ENCODE measurements at places on chromosomes 12 and 14.

DNA sequence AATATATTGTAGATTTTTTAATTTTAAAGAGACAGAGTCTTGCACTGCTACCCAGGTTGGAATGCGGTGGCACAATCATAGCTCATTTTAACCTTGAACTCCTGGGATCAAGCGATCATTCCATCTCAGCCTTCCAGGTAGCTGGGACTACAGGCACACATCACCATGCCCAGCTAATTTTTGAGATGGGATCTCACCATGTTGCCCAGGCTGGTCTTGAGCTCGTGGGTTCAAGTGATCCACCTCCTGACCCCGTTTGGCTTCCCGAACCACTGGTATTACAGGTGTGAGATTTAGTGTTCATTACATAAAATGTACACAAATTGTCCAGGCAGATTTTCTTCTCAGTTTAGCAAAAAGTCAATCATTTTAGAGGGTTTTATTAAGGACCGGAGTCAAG lies 13.6 kb downstream of the SNX6 start:
- DNase-seq = no peak

- no peak for DNase-seq
Measured at GRCh38 chr12:32921397-32921796, 24.8 kb upstream of the PKP2 start.

- DNase-seq = no peak
Measured at GRCh38 chr12:54389134-54389508, 4.6 kb upstream of the ZNF385A start.

DNA sequence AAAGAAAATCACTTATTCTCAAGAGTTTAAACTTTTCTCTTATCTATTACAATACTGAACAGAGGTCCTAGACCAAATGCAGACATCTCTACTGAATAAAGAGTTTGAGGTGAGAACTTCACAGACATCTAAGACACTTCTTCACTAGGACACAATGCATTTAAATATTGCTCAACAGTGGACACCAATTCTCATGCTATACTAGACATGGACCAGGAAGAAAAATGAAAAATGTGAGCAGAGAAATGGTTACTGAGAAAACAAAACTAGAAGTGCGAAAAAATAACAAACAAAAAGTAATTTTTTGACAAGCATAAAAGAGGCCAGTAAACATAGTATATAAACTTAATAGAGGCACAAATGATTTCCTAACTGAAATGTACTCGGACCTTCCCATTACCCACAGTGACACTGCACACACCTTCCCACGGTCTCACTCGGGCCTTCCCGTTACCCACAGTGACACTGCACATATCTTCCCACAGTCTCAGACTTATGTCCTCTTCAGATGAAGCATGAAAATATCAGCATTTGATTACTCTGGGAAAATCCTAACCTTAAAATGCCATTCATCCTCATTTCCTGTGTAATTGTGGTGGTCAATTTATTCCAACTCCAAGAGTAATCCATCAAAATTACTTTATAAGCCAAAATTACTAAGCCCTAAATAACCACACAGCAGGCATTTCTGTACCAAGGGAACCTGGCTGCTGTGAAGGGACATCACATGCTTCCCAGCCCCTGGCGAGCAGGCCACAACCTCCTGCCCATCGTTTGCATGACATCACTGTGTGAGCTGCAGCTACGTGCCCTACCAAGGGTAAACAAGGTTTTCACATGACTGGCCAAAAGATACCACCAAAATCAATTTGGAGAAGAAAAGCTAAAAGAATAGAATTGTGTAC lies 6.4 kb downstream of the SLC15A4 start:
- no peak for DNase-seq

- no peak for DNase-seq
Measured at GRCh38 chr12:74105434-74105833, 432.2 kb upstream of the ATXN7L3B start.

GRCh38 chr12:6303071-6303470 lies 7.4 kb upstream of the PLEKHG6 start:
- no peak for DNase-seq

DNA sequence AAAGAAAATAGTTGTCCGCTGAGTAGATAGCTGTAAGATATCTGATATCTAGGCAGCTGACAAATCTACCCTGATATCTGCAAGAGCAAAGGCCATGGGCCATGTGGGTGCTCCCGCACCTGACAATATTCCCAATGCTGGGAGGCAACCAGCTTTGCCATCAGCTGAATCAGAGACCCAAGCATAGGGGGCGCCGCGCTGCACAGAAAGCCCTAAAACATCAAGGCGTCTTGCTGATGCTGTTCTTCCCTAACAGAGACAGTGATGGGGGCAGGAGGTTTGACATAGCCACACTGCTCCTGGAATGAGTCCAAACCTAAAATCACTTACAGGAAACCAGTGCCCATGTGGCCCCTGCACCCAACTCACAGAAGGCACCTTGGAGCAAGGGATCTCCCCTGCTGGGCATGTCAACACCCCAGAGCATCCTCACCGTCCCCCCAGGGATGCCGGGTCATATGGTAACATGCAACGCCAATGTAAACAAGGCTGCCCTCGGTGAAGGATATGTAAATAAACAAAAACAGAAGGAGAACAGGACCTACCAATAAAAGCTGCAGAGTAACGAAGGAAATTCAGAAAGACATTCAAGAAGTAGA lies 199.5 kb downstream of the TMEM132D start:
- no peak for DNase-seq

DNA sequence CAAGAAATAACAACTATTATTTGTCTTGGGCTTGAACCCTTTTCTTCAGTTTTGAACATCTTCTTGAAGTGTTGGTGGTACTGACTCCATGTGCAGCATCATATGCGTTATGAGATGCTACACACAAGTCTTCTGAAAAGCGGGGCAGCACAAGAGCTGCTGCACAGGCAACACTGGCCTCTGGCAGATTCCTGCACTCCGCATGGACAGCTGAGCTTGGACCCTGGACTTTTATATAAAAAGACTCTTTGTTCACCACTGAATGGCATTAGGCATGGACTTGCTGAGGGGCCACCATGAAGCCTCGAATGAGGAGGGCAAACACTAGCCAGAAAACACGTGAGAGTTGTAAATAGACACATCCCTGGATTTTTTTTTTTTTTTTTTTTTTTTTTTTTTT lies 210.8 kb upstream of the NPAS3 start:
- no peak for DNase-seq

GRCh38 chr12:129966146-129966995 lies 62.5 kb upstream of the TMEM132D start:
- DNase-seq = no peak

GRCh38 chr14:80381807-80382363 lies 170.6 kb upstream of the DIO2 start:
- no peak for DNase-seq

- no peak for DNase-seq
Measured at GRCh38 chr14:54594537-54594936, 27.6 kb downstream of the SAMD4A start.

- DNase-seq = no peak
Measured at GRCh38 chr14:87613881-87614280, 379.1 kb downstream of the GALC start.

GRCh38 chr12:124844411-124845397 lies 19.0 kb downstream of the SCARB1 start:
- DNase-seq = no peak

- no peak for DNase-seq
Measured at GRCh38 chr14:31858868-31859267, 218.2 kb upstream of the ARHGAP5 start.

DNA sequence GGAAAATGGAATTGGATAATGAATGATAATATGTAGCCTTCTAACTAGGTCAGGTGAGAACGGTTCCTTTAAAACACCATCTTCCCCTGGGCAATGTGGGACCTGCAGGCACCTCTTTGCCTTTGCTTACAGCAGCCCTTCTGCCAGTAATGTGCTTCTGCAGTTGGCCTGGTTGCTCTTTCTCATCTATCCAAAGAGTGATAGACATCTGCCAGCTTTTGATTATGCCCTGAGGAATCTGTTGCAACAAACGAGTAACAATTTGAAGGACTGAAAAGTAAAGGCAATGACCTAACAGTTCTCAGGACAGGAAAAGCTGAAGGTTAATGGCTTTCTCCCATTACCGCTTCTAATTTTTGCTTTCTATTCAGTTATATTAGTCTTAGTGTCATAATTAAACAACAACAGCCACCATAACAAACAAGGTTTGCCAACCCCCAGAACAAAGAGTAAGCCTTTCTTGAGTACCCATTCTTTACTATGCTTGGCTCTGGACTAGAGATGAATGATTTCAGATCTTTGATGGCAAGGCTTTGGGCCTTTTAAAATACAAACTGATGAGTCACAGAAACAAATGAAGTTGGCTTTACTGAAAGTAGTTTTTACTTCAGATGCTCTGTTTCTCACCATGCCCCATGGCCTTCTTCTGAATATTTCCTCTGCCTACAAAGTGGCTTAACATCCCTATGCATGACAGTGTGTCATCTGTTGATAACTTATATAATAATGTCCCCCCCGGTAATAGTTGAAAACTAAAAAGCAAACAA lies 76.1 kb upstream of the KRR1 start:
- no peak for DNase-seq

DNA sequence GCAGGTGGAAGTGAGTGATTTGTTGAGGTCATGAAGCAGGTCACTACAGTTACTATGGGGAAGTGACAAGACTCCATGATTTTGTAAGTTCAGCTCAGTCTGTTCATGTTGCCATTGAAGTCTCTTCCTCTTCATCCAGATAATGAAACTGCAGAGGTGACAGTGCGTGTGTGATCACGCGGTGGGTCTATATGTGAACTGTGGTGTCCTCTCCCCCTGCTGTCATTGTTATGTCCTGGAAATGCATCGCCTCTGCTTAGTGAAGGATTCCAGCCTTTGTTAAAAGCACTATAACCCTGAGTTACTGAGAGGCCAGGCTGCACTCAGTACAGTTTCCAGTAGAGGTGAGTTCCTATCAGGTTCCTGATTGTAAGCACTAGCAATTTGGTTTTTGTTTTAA lies 216.2 kb upstream of the RMST start:
- DNase-seq = no peak

- no peak for DNase-seq
Measured at GRCh38 chr14:74907744-74908143, 15.3 kb downstream of the RPS6KL1 start.

- no peak for DNase-seq
Measured at GRCh38 chr14:30240018-30240417, 312.4 kb upstream of the PRKD1 start.

- no peak for DNase-seq
Measured at GRCh38 chr12:114011711-114012110, 45.6 kb upstream of the RBM19 start.

GRCh38 chr12:58540480-58541299 lies 379.6 kb downstream of the LRIG3 start:
- DNase-seq = peak; percentile 78

GRCh38 chr12:103269946-103270345 lies 225.8 kb downstream of the C12orf42 start:
- DNase-seq = no peak

- no peak for DNase-seq
Measured at GRCh38 chr12:122789637-122790036, 15.3 kb downstream of the CCDC62 start.

GRCh38 chr14:90107789-90108188 lies 46.0 kb downstream of the KCNK13 start:
- DNase-seq = no peak

- DNase-seq = no peak
Measured at GRCh38 chr12:2792671-2793500, 1.9 kb upstream of the FKBP4 start.

DNA sequence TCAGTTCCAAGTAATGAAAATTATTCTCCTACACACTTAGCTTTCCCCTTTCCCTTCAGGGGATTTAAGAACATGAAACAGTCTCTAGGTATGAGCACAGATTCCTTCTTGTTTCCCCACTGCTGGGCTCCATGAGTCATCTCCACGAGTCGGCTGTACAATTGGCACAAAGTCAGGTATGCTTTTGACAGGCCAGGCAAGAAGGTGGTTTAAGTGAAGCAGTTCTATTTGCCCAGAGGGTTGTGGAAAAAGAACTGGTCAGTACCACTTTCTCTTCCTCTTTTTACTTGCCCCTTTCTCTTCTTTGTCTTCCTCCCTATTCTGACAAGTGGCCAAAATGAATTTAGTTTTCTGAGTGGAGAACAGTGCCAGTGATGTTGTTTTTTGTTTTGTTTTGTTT lies 16.3 kb downstream of the DYNC1H1 start:
- DNase-seq = no peak

DNA sequence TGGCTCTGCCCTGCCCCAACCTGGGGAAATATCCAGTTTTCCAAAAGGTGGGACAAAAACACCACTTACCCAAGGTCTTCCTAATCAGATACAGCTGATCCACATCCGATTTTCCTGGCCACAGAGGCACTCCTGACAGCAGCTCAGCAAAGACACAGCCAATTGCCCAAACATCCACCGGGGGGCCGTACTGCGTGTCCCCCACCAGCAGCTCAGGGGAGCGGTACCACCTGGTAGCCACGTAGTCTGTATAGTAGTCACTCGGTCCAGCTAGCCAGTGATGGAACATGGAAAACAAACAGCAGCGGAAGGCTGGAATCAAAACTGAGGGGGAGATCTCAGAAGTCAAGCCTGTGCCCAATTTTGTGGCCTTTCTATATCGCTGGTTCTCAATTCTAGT lies 28.8 kb downstream of the DMAC2L start:
- peak; percentile 48 for DNase-seq

GRCh38 chr14:68630081-68630571 lies 162.7 kb downstream of the ZFP36L1 start:
- no peak for DNase-seq

DNA sequence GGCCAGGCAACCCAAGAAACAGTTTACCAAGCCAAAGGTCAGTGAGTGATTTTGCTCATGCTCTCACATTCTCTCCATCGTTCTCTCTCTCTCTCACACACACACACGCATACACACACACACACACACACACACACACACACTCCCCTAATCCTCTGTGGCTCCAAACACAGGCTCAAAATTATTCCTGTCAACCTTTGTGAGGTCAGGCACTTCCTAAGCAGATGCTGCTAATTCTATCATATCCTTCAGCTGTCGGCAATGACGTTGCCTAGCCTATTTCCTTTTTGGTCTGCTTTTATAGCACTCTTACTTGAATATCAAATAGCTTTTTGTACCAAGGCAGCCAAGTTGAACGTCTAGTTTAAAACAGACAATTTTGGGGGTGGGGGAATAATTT lies 98.9 kb upstream of the EGLN3 start:
- DNase-seq = no peak

- DNase-seq = no peak
Measured at GRCh38 chr14:33457617-33458016, 493.3 kb downstream of the EGLN3 start.

DNA sequence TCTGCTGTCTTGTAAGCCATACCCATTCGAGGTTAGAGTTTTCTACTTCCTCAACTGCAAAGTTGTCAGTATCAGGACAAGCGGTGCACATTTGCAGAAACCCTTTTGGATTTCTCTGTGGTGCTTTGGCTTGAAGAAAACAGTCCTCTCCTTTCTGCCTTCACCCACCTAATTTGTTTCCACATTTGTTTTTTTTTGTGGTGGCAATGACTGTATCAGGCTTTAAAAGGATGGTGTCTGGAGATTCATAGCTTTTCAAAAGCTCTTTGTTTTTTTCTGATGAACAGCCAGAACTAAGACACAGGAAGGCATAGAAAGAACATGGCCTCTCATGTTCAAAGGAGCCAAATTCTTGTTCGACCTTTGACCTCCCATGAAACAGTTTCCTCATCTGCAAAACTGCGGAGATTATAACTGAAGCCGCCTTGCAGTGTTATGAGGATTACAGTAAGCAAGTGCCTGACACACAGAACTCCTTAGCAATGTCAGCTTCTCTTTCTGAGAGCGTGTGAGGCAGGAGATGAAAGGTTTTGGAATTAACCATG lies 270.6 kb upstream of the TBX3 start:
- no peak for DNase-seq

- peak; percentile 25 for DNase-seq
Measured at GRCh38 chr14:70988452-70988851, 81.2 kb downstream of the PCNX1 start.
